Smooth muscle cell of the brain vasculature (primary cell): ENCODE measurements at places on chromosomes 2 and 18.

- no peak for DNase-seq
These were observed 211.9 kb upstream of the VRK2 start for GRCh38 chr2:57834666-57835065.

DNA sequence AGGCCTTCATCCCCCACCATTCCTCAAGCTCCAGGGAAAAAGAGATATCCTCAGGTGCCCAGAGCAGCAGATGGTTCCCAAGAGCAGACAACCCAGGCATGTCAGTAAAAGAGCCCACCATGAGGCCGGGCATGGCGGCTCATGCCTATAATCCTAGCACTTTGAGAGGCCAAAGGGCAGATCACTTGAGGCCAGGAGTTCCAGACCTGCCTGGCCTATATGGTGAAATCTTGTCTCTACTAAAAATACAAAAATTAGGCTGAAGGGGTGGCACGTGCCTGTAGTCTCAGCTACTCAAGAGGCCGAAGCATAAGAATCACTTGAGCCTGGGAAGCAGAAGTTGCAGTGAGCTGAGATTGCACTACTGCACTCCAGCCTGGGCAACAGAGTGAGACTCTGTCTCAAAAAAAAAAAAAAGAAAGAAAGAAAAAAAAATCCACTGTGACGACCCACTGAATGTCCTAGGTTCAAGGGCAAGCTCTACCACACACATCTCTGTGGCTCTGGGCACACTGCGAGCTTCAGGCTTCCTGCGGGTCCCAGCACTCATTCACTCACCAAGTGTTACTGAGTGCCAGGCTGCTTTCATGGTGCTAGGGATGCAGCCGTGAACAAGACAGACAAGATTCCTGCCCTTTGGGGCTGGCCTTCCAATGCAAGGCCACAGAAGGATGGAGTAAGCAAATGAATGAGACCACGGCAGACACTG, 6.5 kb upstream of the DUSP2 start:
- no peak for DNase-seq

DNA sequence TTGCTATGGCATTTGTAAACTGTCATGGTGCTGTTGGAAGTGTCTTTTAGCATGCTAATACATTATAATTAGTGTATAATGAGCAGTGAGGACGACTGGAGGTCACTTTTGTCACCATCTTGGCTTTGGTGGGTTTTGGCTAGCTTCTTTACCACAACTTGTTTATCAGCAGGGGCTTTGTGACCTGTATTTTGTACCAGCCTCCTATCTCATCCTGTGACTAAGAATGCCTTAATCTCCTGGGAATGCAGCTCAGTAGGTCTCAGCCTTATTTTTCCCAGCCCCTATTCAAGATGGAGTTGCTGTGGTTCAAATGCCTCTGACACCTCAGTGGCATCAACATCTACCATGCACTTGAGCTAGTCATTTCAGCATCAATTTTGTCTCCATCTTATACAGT, 29.7 kb downstream of the LYPD6 start:
- no peak for DNase-seq

DNA sequence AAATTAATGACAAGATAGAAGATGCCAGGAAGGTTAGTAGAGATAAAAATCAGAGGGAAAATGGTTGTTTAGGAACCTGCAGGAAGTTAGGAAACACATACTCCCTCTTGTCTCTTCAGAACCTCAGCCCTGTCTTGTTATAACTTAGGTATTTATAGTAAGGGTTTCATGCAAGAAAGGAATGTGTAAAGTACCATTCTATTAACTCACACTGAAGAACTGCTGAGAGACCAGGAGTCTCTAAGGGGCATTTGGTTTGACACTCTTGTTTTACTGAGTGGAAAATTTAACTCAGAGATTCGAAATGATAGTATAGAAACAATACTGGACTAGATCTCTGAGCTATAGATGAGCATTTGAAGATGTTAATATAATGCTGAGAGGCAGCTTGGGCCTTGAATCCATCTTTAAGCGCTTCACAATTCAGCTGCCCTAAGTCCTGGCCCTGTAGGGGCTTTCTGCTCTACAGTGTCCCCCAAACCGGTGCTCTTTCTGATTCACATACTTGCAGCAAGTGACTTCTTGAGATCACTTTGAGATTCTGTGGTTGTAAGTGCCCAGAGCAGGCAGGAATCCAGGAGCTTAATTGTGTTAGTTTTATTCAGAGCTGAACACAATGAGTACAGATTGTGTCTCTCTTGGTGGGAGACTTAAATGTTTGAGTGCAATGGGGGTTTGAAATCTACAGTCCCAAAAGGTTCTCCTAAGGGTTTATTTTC, 235.0 kb upstream of the RGPD4 start:
- no peak for DNase-seq

GRCh38 chr2:101610750-101611315, 86.7 kb upstream of the MAP4K4 start:
- no peak for DNase-seq

GRCh38 chr2:218367415-218368149, 10.9 kb downstream of the CATIP start:
- DNase-seq = no peak

GRCh38 chr2:46873604-46874068, 42.0 kb downstream of the MCFD2 start:
- peak; percentile 77 for DNase-seq

GRCh38 chr2:15730545-15731212, 139.0 kb downstream of the DDX1 start:
- peak; percentile 99 for DNase-seq

- DNase-seq = peak; percentile 77
These were observed at the start of gene DPY30 for GRCh38 chr2:32039447-32040219. Gene DPY30, minus strand, starts transcription at chr2:32039805. Its CDS starts 349 bp downstream, at chr2:32039456.

- DNase-seq = no peak
These were observed 135.3 kb downstream of the ACKR3 start for GRCh38 chr2:236704887-236705286.

DNA sequence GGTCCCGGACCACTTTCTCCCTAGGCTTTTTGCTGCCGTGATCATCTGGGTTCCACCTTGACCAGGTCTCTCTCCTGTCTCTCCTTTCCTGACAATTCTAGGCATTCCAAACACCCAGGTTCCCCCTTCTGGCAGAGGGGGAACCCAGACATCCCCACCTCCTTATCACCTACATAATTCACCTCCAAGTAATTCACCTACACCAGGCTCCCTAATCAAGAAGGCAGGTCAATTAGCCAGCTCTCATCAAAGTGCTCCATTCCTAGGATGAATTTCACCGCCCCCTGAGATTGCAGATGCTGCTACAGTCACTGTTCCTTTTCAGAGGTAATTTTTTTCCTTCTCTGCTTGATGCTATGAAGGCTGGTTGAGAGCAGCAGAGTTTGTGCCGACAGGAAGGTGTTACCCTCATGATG, 42.3 kb upstream of the ATG16L1 start:
- no peak for DNase-seq

DNA sequence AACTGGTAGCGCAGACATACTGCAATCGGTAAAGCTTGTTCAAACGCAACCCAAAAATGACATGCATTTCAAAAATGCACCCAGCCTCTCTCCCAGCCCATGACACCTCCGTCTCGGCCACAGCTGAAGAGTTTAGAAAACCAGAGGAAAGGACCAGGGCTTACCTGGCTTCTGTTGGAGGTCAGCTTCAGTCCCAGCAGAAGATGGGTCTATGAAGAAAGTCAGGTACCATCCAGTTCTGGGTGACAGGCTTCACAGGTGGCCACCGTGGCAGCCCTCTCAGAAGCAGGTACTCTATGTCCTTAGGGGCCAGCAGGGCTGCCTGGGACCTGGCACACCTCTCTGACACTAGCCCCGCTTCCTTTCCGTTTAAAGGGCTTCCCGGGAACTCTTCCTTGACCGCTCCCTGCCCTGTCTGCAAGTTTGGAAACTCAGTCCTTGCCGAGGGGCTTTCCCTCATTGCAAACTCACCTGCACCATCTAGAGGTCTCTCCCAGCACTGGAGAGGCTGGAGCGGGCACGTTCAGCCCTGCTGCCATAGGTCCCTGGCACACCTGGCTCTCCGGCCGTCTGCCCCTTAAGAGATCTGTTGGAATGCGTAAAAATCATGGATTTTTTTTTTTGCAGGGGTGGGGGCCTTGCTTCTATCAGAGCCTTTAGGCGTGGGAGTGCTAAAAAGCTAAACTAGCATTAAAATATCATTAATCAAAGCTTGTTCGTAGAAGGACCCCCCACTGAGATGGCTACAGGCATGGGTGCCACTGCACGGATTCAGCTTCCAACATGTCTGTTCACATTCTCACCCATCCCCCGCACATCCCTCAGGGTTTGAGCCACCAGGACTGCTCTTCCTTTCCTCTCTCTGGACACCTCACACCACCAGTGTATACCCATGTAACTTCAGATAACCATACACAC, at the start of gene EDAR:
TSS of gene EDAR (minus strand) at position 425 of the 918 bp plus-strand sequence. CDS start 58,206 bp downstream, outside the sequence.
- DNase-seq = no peak

DNA sequence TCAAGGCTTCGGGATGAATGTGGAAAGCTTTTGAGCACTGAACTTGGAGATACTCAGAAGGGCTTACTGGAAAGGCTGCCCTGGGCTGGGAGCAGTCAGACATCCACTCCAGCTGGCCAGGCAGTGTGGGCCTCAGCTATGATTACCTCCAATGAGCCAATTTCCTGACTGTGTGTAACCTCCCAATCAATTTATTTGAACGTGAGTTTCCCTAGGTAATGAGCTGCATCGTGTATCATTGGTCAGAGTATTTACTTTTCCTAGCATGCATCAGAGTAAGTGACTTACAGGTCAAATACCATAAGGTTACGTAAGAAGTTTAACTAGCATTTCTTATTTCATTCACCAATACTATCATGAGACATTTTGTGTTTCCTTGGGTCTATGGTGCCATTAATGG, 11.0 kb upstream of the CTAGE1 start:
- no peak for DNase-seq

- no peak for DNase-seq
These were observed 223.5 kb downstream of the RNF152 start for GRCh38 chr18:61669320-61669719.

DNA sequence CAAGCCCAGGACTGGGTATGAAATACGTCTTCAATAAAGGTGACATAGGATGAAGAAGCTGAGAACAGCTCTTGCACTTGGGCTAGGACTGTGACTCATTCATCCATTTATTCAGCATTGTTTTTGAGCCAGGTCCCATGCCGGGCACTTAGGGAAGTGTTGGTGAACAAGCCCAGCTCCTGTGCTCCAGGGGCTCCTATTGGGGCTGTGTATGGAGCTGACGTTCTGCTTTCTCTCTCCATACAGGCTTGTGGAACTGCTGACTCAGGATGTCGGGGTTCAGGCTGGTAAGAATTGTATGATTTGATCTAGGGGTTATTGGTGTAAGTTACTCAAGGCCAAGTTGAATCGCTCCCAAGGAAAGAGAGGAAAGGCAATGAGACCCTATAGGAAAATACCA, 24.0 kb downstream of the MYO7B start:
- no peak for DNase-seq

DNA sequence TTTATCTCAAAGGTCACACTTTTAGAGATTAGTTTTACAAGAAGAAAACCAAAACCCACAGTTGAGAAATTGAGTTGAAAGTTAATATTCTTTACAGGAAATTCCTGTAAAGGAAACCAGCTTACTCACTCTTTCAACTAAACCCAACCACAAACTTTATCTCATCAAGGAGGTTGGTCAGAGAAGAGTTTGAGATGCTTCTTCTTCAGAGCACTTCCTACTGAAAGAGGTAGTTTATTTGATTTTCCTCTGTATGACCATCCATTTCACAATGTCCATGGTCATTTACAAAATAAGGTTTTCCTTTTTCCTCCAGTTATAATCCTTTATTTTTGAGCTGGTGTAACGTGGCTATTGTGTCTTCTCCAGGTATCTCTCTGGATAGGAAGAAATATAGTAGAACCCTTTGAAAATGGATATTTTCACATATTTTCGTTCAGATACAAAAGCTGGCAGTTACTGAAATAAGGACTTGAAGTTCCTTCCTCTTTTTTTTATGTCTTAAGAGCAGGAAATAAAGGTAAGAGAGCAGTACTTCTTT, 4.5 kb upstream of the IL18RAP start:
- no peak for DNase-seq

DNA sequence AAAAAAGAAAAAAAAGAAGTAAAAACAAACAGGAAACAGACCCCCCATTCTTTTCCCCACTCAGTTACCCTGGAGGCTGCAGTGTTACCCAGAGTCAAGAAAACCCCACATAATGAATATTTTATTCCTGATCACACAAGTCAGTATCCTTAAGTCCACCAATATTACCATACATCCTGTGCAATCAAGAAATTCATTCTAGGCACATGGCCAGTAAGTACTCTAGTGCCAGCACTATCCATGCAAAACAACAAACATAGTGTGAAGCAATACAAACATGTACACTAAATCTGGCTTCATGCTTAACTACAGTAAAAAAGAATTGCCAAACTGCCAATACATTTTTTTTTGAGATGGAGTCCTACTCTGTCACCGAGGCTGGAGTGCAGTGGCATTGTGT, 111.6 kb downstream of the FAM168B start:
- DNase-seq = no peak

DNA sequence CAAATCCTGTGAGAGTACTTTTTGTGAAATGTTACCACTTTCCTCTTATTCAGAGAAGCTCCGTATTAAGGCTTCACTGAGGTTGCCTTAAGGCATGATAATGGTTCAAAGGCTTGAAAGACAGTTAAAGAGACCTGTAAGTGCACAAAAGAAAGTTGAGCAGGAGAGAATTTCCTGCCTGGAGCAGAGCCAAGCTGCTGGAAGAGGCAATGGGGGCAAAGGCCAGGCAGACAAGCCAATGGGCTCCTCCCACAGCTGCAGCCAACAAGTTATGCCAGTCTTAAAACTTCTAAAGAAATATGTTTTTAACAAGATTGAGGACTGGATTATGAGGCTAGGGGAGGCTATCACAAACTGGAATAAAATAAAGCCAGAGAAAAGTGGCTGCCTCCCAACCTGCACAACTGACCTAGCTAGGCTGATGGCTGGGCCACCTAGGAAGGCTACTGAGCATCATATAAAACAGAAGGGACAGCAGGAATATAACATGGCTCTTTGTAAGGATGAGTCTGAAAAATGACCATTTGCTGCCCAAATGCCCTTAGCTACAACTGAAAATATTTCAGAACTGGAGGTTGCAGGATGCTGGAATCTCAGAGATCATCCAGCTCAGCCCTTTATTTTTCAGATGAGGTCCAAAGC, 2.1 kb downstream of the IL1B start:
- no peak for DNase-seq

GRCh38 chr2:238646281-238646680, 201.6 kb upstream of the TWIST2 start:
- no peak for DNase-seq

DNA sequence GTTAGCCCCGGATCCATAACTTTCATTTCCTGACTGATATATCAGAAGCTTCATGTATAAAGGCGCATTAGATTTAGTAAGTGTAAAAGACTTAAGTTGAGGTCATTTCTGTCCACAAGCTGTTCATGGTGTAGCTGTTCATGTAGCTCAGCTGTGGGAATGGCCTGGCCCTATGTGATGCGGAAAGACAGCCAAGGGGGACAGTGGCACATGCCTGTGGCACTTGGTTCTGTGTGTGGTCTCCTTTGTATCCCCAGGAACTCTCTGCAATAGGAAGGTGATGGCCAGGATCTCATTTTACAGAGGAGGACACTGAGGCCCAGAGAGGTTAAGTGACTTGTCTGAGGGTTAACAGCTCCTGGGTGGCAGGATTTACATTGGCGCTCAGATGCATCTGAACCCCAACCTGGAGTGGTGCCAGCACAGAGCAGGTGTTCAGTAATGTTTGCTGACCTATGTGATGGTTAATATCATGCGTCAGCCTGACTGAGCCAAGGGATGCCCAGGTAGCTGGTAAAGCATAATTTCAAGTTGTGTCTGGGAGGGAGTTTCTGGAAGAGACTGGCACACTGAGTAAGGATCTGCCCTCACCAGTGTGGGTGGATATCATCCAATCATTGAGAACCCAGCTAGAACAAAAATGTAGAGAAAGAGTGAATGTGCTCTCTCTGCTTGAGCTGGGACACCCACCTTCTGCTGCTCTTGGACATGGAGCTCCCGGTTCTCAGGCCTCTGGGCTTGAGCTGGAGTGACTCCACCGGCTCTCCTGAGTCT, 25.4 kb downstream of the HPCAL1 start:
- no peak for DNase-seq
